ENCODE measurements at places on chromosomes 5 and 9. TPM values are rescaled to one million over a fixed set of nuclear protein-coding genes. Genes with fewer than 3 reads are reported as not detected.

GRCh38 chr5:35205186-35205585 is 25.1 kb downstream of the PRLR start:
- no peaks in the 10 kb centered on the region for H3K36me3 ChIP-seq
- H3K27me3 ChIP-seq, result peaks cover 40% of the 10 kb centered on the region
- no peak for DNase-seq
- H3K4me1 ChIP-seq, result no peaks in the 10 kb centered on the region
- H3K4me3 ChIP-seq, result no peak overlapping the region

- no peak overlapping the region for H3K4me3 ChIP-seq
- H3K27ac ChIP-seq, result no peak overlapping the region
- no peaks in the 10 kb centered on the region for H3K27me3 ChIP-seq
- H3K36me3 ChIP-seq, result no peaks in the 10 kb centered on the region
- DNase-seq, result peak; percentile 32
Measured at GRCh38 chr9:136342181-136343120, 15.1 kb downstream of the GPSM1 start.

- peaks cover 57% of the 10 kb centered on the region for H3K27me3 ChIP-seq
- no peak for DNase-seq
- H3K4me3 ChIP-seq, result peak overlapping the region; percentile 53
- H3K27ac ChIP-seq, result no peak overlapping the region
- H3K36me3 ChIP-seq, result no peaks in the 10 kb centered on the region
Measured at GRCh38 chr5:172453206-172453985, 929 bp downstream of the SH3PXD2B start.

DNA sequence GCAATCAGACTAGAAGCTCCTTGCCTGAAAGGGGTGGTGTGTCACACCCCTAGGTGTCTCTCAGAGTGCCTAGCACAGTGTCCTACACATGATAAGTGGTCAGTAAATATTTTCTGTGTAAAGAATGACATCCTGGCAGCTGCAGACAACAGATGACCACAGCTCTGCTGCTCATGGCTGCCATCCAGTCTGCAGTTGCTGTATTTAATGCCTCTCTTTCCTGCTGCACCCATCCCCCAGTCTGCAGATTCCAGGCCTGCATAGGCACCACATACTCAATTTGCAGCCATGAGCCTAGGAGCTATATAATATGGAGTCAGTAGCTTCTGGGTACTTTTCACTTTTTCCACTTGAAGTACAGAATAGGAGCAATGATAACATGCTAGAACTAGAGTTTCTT is 94.9 kb upstream of the NR4A3 start:
- no peaks in the 10 kb centered on the region for H3K36me3 ChIP-seq
- H3K27me3 ChIP-seq, result peaks cover 9% of the 10 kb centered on the region
- no peak overlapping the region for H3K27ac ChIP-seq

GRCh38 chr9:84153885-84154284 is 173.3 kb downstream of the RMI1 start:
- no peak for DNase-seq
- no peak overlapping the region for H3K27ac ChIP-seq
- H3K4me1 ChIP-seq, result no peaks in the 10 kb centered on the region

- H3K36me3 ChIP-seq, result no peaks in the 10 kb centered on the region
- DNase-seq, result no peak
- H3K27ac ChIP-seq, result peak overlapping the region; percentile 99
- H3K4me3 ChIP-seq, result peak overlapping the region; percentile 16
Measured at GRCh38 chr5:1106385-1107166, 5.3 kb downstream of the SLC12A7 start.

GRCh38 chr5:177354256-177354655 is 2.8 kb upstream of the LMAN2 start:
- H3K36me3 ChIP-seq, result peaks cover 10% of the 10 kb centered on the region
- DNase-seq, result no peak
- no peaks in the 10 kb centered on the region for H3K27me3 ChIP-seq
- no peak overlapping the region for H3K4me3 ChIP-seq
- no peak overlapping the region for H3K27ac ChIP-seq
- H3K4me1 ChIP-seq, result peaks cover 69% of the 10 kb centered on the region

The PHYHD1 gene
- 0.34 TPM for polyA plus RNA-seq

The MAP1B gene
- 0.18 TPM for polyA plus RNA-seq
